ENCODE measurements at places on chromosomes 12 and 14.

GRCh38 chr12:12008232-12008850 is 62.4 kb upstream of the BCL2L14 start:
- DNase-seq = no peak

GRCh38 chr14:32341947-32342846 is 13.1 kb downstream of the AKAP6 start:
- no peak for DNase-seq

GRCh38 chr14:90715993-90716392 is 100.2 kb downstream of the TTC7B start:
- no peak for DNase-seq

GRCh38 chr14:76936483-76936882 is 92.0 kb downstream of the IRF2BPL start:
- no peak for DNase-seq

GRCh38 chr12:93173178-93173957 is 204.4 kb upstream of the NUDT4 start:
- DNase-seq = no peak

DNA sequence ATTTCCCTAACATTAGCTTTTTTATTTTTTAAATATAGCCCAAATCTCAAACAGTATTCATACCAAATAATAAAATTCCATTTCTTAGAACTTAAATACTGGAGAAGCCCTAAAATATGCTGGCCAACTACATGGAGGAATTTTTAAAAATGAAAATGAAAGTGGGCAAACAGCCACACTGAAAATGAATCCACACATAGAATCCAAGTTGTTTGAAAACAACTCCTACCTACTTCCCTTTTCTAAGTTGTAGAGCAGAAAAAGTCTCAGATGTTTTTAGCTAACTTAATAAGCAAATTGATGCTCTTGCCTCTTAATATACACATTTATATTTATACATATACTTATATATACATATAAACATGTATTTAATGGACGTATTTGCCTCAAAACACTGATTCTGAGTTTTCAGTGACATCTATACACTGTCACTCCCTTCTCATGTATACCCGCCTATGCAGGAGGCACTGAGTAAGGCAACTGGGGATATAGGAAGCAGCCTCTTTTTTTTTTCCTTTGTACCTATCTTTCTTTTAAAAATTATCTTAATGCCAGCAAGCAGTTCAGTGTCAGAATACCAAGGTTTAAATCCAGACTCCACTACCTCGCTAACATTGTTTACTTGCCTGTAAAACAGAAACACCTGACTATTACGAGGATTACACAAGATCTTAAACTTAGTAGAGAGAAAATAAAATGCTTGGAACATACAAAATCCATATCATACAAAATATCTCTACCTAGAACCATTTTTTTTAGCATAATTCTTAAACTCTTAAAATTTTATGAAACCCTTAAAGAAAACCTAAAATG is 13.3 kb downstream of the DICER1 start:
- DNase-seq = peak; percentile 20

- DNase-seq = no peak
Measured at GRCh38 chr12:86117711-86118110, 138.5 kb downstream of the MGAT4C start.

DNA sequence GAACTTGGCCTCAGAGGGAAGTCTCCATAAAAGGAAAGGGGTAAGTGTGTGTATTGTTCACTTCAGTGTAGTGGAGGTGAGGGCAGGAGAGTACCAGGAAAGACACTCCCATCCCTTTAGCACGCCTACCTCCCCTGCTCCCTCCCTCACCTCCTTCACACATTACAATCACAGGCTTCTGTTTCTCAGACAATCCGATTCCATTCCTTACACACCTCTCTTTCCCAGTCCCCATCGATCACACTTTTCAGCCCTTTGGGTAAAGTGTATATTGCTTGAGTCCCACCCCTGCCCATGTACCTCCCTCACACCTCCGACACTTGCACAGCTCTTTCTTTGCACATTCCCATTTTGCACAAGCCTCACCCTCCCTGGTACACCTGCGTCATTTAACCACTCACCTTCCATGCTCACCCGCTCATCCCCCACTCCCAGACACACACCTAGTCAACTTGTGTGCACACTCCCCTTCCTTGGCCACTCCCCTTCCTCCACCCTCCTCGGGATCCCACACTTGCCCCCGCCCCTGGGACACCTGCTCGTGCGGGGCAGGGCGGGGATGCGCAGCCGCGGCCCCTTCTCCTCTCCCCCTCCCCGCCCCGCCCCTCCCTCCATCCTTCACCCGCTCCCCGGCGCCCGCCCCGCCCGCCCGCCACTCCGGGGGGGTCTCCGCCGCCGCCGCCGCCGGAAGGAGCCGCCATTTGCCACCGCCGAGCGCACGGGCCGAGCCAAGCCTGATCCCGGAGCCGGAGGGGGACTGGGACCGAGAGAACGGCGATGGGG is at the start of gene MARCHF9:
Gene MARCHF9, plus strand, starts transcription at position 693 of the 783 bp plus-strand sequence. CDS start 426 bp downstream, outside the sequence.
- DNase-seq = peak; percentile 86

GRCh38 chr12:51896236-51896635 is 8.3 kb downstream of the ANKRD33 start:
- no peak for DNase-seq

DNA sequence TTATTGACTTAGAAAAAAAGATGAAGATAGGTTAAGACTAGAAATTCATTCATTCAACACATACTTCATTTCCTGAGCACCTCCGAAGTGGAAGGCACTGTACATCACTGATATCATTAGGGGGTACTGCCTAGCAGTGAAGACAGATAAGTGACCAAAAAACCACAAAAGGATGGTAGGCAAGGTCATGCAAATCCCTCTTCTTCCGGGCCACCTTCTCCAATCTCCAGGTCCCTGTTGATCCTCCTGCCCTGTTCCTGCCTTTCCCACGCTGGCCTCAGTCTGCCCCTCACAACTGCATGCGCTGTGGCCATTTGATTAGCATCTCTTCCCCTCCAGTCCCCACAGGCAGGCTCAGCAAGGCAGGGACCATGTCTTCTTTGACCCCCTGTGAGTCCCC is 60.8 kb downstream of the SETD3 start:
- no peak for DNase-seq

DNA sequence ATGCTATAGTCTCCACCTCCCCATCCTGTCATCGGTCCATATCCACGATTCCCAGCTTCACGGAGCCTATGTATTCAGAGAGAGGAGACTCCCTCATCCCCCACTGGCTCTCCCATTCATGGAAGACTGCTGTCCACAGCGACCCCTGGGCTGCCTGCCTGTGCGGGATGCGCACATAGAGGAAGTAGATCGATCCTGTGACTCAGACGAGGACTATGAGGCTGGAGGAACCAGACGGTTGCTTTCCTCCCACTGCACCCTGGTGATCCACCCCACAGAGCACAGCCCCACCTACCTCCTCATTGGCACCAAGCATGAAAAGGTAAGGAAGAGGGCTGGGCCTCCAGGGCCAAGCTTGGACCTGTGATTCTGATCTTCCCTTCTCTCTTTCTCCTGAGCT is 24.4 kb downstream of the PIGH start:
- no peak for DNase-seq

- no peak for DNase-seq
Measured at GRCh38 chr14:35044939-35045797, 904 bp upstream of the FAM177A1 start.

GRCh38 chr12:40999210-40999609 is 188.9 kb upstream of the PDZRN4 start:
- DNase-seq = no peak

GRCh38 chr12:102388469-102388868 is 91.9 kb downstream of the IGF1 start:
- DNase-seq = no peak

DNA sequence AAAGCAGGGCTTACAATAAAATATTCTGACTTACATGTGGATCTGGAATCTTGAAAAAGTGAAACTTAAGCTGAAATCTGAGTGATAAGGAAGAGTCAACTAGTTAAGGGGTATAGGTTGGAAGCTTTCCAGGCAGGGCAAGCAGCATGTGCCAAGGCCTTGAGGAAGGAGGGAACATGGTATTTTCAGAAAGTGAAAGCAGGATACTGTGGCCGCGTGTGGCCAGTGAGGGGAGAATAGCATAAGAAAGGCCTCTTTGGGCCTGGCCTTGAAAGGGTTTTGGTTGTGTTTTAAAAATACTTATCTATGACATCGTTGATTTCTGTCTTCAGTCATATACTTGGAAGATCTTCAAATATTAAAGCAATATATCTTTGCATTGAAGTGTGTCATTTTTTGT is 213.4 kb downstream of the AKAP6 start:
- no peak for DNase-seq

DNA sequence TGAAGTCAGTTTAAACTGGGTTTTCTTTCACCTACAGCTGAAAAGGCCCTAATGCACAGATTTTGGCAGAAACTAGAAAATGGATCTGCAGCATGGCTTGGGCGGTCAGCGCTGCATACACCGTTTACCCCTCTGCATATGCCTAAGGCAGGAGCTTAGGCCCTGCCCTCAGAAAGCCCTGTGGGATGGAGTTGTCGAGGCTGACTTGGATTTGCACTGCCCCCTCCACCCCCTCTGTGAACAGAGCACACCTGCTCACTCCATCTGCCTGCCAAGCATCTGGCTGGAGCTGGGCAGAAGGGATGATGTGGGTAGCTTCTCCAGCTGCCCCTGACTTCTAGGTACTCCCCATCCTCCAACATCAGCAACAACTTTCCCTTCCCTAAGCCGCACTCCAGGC is 41.9 kb downstream of the TTC7B start:
- no peak for DNase-seq

DNA sequence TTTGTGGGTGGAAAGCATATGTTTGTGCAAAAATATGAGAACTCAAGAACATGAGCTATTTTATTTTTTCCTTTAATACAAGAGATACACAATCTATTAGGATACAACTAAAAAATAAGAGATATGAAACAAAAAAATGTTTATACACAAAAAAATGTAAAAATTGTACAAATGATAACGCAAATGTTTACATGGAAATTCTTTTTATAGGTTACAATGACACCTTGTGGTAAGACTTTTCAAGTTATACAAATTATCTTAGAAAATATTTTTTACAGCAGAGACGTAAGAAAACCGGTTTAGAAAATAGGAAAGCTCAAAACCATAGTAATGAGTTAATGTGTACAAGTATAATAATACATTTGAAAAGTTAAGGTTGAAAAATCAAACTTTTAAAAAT is 25.5 kb downstream of the CEP83 start:
- DNase-seq = no peak

- no peak for DNase-seq
Measured at GRCh38 chr12:92136965-92137721, 8.5 kb downstream of the BTG1 start.

- DNase-seq = no peak
Measured at GRCh38 chr12:32159925-32160324, 53.3 kb downstream of the BICD1 start.

DNA sequence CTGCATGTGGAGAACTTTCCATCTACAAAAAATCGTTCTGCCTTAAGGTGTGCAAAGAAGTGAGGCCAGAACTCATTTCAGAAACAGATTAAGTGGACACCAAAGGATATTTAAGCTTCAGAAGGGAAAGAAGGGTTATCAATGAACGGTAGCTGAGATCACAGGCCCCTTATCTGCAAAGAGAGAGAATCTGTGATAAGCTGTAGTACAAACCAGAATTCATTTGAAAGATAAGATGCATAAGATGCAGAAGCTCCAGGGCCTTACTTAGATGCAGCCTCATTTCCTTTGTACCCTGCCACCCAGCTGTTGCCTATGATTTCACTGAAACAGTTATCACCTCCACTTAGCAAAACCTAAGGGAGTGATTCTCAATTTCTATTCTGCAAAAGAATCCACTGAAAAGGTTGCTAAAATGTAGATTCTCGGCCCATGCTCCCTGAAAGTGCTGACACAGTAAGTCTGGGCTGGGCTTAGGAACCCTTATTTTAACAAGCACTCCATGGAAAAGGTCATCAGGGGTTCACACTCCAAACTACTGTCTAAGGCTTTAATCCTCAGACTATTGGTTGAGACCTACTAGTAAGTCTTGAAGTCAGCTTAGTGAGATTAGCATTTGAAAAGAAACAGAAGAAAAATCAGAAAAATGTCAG is 64.8 kb downstream of the HELB start:
- no peak for DNase-seq

DNA sequence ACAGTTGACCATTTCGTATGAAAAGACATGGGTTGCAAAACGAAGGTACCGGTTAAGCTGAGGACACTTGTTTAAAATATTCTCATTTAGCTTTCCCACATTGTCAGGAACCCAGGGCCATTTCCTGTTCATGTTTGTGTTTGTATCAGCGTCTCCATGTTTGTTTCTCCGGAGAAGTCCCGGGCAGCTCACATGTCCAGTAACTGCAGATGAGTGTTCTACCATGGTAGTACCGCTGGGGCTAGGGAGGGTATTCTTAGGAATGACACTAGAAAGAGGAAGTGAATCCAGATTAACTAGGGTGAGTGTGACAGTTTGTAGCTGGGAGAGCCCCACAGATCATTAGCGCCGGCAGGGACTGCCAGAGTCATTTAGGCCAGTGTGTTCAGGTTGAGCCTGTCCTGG is 50.0 kb upstream of the EVL start:
- DNase-seq = peak; percentile 63

- DNase-seq = peak; percentile 17
Measured at GRCh38 chr12:44972746-44973421, 78.0 kb downstream of the DBX2 start.

GRCh38 chr14:35380794-35381193 is 23.8 kb downstream of the NFKBIA start:
- no peak for DNase-seq

DNA sequence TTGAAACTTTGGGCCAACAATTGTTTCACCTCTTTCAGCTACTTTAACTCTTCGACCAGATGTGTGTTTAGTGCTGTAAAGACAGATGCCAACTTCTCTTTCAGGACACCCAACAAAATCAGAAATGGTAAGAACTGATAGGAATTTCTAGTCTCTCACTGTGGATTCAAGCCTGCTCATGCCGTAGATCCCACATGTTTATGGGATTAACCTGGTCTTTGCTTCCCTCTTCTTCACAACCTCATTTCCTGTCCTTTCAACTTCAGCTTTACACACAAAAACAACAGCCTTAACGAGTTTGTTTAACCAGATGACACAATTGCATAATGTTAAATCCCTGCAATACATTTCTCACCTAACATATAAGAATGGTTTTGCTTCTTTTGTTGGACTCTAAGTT is 1031.9 kb upstream of the LRFN5 start:
- no peak for DNase-seq

DNA sequence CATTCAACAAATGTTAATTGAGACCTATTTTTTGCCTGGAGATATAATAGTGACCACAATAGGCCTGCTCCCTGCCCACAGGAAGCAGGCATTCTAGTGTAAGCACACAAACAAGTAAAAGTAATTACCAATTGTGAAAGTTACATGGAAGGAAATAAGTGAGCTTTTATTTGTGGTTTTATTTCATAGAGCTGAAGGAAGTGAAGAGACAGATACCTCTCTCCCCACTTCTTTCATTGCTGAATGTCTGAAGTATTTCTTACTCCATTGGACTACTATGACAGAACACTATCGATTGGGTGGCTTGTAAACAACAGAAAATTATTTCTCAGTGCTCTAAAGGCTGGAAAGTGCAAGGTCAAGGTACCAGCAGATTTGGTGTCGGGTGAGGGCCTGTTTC is 183.5 kb downstream of the PRKCH start:
- DNase-seq = no peak

Measured in GM10248 (cell line).